ENCODE measurements at places on chromosomes 3 and 15.

- DNase-seq = no peak
Observed at GRCh38 chr3:80014576-80014975, 246.8 kb upstream of the ROBO1 start.

DNA sequence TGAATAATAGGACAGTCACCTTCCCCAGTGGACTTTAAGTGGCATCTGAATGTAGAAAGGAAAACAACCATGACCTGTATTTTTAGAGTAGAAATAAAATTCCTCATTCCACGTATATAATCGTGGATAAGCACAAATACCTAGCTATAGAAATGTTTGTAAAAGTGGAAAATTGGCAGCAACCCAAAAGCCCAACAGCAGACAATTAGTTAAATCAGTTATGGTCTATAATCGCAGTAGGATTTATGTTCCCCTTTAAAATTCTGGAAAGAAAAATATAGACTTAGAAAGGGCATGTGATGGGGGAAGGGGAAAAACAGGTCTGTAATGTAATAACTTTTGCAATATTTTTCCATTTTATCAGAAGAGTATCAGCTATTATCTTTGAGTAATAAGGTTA, 241.9 kb upstream of the ST8SIA2 start:
- no peak for DNase-seq

DNA sequence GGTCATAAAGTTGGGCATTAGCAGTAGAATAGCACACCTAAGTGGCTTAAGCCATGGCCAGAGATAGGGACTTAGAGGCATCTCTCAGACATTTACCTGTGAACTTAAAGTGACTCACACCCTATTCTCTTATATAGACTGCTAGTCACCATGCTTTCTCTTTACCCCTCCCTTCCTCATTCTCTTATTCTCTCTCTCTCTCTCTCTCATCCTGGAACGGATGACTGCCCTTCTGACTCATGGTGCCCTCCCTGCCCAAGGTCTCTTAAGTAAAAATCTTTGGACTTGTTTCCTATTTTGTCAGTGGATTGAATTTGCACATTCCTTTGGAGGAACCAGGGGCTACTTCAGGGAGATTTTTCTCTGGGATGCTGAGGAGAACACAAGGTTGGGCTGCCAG, 58.8 kb downstream of the NPAP1 start:
- DNase-seq = no peak

DNA sequence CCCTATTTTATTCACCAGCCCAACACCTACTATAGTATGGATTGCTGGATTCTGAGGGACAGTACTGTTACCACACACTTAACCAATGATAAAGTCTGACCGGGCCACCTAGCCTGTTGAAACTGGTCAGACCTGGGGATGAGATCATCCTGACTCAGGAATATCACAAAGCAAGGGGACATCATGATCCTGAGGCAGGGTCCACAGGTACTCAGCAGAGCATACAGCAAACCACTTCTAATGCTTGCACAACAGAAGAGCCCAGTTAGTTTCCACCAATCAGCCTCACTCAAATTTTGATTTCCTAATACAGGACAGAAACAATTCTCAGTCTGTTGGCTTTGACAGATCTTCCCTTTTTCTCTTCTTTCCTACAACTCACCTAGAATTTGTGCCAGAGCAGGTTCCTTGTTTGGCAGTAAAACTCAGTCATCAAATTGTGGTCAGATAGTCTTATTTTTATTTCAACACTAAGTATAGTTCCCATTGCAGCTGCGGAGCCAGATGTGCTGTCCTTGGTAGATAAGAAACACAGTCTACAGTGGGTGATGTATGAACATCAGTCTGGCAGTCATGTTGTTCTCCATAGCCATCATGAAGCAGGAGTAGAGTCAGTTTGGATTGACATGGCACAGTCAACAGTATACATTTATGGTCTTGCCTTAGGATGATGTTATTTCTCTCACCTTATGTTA, 90.1 kb upstream of the PRR23C start:
- no peak for DNase-seq

DNA sequence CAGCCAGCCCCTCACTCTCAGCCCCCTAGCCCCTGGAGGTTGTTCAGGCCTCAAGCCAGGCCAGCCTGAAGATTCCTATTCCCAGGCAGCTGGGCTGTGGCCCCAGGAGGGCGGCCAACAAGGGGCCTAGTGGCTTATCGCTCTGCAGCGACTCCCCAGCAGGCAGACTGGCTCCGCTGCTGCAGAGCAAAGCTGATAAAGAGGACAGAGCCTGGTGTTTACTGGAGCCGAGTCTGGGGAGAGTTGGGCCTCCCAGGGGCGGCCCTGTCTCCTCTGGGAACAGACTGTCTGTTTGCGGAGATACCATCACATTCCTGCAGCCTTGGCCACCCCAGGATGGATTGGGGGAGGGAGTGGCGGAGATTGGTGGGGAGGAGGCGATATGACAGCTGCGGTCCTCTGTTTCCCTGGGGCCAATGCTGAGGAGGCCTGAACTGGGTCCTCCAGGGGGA, 22.4 kb upstream of the SMAD6 start:
- DNase-seq = no peak

GRCh38 chr15:57686657-57687056, 19.9 kb upstream of the POLR2M start:
- DNase-seq = no peak

- DNase-seq = no peak
Observed at GRCh38 chr3:8312685-8313084, 188.9 kb upstream of the LMCD1 start.

DNA sequence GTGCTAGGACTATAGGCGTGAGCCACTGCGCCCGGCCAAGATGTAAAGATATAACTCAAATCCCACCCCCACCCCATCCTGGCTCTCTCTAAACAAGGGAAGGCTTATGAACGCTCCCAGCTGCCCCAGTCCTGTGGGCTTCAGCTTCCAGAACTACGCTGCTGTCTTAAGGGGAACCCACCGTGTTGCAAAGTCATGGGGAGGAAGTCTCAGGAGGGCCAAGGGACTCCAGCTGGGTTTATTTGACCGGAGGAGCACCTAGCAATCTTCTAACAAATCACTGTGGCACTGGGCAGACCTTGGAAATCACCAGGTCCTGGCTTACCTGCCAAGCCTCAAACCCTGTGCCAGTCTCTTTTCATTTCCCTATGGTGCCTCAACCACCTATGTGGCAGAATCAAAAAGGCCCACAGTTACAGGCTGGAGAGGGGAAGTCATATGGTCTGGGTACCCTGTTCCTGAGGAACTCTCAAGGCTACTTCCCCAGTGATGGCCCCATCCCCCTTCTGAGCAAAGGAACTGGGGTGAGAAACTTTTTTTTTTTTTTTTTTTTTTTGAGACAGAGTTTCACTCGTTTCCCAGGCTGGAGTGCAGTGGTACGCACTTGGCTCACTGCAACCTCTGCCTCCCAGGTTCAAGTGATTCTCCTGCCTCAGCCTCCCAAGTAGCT, 83.4 kb downstream of the RBPMS2 start:
- DNase-seq = peak; percentile 87

- DNase-seq = no peak
Observed at GRCh38 chr15:62380011-62380410, 214.9 kb upstream of the C2CD4B start.

DNA sequence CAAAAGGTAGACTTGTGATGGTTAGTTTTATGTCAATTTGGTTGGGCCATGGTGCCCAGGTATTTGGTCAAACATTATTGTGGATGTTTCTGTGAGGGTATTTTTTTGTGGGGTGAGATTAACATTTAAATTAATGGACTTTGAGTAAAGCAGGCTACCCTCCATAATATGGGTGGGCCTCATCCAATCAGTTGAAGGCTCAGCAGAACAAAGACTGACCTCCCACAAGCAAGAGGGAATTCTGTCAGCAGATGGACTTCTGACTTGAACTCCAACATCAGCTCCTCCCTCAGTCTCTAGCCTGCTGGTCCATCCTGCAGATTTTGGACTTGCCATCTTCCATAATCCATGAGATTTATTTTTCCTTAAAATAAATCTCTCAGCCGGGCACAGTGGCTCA, 55.6 kb upstream of the BNC1 start:
- DNase-seq = no peak

DNA sequence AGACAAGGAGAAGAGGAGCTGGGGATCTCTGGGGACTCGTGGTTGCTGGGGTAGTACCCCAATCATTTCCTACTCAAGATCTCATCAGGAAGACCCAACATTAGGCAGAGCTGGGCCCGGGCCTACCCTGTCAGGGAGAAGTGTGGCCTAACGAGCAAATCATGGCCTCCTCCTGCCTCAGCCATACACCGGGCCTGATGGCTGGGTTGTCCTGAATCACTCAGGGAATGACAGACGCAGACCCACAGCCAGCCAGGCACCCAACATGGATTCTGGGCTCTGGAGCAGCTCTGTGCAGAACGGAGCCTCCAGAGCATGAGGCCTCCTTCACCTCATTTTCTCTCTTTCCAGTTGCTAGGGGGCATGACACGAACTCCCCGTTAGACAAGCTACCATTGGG, 19.7 kb downstream of the ITGA11 start:
- no peak for DNase-seq

DNA sequence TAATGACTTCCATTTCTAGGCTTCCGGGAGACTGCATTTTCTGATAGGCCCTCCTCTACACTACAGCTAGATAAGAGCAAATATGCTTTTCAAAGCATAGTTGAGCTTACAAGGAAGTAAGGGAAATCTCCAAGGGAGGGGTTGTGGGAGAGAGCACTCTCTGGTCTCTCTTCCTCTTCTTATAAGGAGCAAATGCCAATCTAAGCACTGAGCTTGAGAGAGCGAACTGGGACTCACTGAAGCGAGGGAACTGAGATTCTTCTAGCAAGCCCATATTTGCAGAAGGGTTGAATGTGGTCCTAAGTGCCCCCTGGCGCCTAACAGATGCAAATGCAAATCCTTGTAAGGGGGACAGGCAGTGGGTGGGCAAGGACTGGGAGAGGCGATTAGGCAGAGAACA, 164.8 kb downstream of the ERC2 start:
- peak; percentile 23 for DNase-seq

DNA sequence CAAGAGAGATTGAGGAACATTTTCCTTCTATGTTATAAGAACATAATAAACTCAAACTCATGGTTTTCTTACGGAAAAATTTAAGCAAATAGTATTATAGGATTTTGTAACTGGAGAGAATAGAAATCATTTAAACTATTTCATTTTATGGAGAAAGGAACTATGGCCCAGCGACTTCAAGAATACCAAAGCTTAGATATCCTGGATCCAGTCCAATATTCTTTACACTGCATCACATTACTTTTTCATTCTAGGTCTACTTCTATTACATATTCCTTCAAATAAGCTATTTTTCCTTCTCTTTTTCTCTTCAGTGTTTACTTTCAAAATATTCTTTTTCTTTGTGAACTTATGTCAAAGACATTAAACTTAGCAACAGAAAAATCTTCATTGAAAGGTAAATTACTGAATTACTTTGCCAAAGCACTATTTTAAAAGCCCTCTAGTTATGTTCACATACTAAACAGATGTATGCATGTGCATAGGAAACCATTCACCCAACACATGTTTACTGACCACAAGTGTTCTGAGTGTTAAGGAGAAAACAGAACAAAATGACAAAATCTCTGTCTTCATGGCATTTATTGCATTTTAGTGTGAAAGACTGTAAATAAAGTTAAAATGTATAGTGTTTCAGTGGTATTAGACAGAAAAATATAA, 20.4 kb downstream of the KPNA4 start:
- no peak for DNase-seq

DNA sequence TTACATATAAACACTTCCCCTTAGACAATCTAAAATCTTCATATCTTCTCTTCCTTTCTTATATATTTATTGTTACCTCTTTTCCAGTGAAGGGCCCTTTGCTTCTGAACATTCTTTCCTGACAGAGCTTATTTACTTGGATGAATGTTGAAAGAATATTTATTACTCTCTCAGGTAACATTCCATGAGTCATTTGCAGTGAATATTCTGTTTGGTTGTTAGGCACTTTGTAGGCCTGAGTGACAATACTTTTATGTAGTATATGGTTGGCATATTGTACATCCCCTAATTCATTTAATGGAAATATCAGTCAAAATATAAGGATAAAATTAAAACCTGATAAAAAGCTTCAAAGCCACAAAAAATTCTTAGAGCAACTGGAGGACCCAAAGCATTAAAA, 260.9 kb upstream of the KCNMB2 start:
- no peak for DNase-seq

DNA sequence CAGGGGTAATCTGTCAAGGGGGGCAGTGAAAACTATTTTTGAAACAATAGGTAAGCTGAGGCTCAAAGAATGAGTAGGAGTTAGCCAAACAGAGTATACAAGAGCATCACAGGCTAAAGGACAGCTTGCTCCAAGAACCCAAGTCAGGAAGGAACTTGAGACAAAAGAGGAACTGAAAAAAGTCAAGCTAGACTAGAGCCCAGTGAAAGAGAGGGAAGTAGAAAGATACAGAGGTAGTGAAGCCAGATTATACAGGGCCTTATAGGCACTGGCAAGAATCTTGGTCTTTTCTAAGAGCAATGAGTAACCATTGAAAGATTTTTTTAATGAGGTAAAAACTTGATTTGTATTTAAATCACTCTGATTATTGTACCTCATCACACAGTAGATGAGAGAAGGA, 69.9 kb downstream of the FILIP1L start:
- DNase-seq = peak; percentile 75

DNA sequence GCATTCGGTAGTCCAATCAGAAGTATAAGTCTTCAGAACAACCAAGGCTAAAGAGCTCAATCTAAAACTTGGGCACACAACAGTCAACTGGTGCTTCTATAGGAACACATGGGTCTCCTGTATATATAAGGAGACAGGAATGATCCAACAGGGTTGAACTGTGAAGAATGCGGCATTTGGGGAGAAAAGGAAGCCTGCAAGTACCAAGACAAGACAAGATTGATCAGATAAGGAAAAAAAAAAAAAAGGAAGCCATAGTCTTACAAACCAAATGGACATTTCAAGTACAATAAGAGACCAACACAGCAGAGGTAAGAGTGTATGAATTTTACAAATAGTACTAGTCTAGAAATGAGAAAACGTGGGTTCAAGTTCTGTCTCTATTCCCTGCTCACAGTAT, 6.5 kb downstream of the CPEB1 start:
- DNase-seq = no peak

GRCh38 chr3:9179826-9180763, 69.4 kb downstream of the SRGAP3 start:
- peak; percentile 61 for DNase-seq

GRCh38 chr3:179432451-179432850, 18.8 kb downstream of the GNB4 start:
- no peak for DNase-seq

DNA sequence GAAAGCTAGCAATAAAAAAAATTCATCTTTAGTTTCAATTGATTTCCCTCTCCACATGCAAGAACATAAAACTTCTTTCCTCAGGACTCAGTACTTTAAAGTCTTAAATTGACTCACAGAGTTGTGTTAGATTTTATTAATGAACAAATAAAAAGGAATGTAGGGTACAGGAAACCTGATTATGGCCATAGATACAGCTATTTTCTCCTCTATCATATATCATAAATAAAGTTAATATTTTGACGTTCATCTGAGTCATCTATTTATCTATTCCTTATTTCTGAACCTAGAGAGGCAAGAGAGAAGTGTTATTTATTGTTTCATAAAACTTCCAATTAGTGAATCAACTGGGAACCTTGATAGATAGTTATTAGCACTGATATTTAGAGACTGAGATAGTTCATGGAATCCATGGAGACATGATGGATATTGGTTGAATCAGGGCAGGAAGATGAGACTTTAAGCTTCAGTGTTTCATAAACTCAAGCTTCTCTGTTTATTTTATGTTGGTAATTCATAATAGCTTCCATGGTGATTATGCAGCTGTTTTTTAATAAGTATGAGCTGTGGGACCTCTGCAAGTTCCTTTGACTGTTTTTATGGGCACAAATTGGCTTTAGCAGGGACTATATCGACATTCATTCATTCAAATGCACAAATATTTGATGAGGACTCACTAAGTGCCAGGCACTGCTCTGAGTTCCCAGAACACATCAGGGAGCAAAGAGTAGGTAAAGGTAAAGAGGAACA, 143.5 kb upstream of the TGFBR2 start:
- no peak for DNase-seq

All from inflammatory macrophage treated with lipopolysaccharide for 1 hour (primary cell).